ENCODE measurements at places on chromosomes 1 and 21. TPM values are rescaled to one million over a fixed set of nuclear protein-coding genes. Genes with fewer than 3 reads are reported as not detected.
A peak's percentile ranks its signal among the peaks of the same experiment; 100 is the strongest.

DNA sequence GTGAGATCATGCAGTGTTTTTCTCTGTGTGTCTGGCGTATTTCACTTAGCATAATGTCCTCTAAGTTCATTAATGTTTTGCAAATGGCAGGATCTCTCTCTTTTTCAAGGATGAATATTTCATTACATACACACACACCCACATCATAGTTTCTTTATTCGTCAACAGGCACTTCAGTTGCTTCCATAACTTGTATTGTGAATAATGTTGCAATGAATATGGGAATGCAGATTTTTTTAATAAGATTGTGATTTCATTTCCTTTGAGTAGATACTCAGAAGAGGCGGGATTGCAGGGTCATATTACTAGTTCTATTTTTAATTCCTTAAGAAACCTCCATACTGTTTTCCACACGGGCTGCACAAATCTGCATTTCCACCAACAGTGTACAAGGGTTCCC, 134.0 kb downstream of the CLEC20A start:
- 0 out of 2 replicates have a peak, but pooled peaks cover 6% of the 10 kb centered on the region for H3K4me1 ChIP-seq
- no peaks in the 10 kb centered on the region for H3K27me3 ChIP-seq
- no peak overlapping the region for H3K4me3 ChIP-seq
- H3K36me3 ChIP-seq = no peaks in the 10 kb centered on the region

- no peaks in the 10 kb centered on the region for H3K36me3 ChIP-seq
- no peaks in the 10 kb centered on the region for H3K4me1 ChIP-seq
- DNase-seq = no peak
- H3K27ac ChIP-seq = no peak overlapping the region
- H3K4me3 ChIP-seq = no peak overlapping the region
These were observed 63.5 kb upstream of the DIRAS3 start for GRCh38 chr1:68113966-68114365.

DNA sequence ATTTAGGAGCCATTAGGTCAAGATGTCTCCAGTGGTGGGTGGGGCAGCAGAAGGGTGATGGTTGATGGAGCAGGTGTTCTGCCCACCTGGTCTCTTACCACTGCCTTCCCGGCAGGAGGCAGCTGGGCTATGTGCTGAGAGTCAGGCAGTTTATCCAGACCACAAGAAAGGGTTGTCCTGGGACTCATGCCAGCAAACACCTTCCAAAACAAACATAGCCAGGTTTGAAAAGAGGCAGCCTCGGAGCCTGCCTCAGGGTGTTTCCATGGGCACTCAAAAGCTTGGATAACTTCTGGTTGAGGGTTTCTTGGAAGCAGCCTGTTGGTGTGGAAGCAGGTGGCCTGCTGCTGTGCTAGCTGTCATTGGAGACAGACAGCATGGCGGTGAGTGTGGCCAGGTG, 187.2 kb downstream of the PCP4 start:
- no peak for DNase-seq
- H3K4me3 ChIP-seq = no peak overlapping the region
- H3K27ac ChIP-seq = no peak overlapping the region
- H3K4me1 ChIP-seq = no peaks in the 10 kb centered on the region

DNA sequence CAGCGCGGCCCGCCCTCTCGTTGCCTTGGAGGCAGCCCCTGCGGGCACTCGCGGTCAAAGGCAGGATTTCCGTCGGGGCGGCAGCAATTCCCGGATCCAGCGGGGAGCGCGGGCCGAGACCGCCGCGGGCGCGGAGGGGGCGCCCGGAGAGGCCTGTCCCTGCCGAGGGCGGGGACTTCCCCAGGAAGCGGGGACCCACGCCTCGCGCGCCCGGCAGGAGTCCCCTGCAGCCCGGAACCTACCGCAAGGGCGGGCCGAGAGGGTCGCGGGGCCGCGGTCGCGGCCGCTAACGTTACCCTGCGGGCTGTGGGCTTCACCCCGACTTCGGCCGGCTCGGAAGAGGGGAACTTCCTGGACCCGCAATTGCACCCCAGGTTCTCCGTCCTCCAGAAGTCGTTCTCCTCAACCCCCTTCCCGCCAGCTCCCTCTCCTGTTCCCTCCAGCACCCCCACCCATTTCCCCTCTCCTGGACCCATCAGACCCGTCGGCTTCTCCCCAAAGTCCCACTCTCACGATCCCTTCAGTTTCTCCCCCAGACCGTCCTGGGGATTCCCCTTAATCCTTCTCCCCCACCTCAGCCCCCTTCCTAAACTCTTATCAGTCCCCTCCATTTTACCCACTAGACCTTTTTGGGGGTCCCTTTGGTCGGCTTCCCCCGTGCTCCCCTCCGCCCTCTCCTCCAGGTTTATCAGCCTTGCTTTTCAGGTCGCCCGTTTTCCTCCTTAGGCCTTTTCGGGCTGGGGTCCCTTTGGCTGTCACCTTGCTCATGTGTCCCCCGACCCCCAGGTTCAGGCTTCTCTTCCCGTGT, 604 bp downstream of the FGR start:
- H3K27ac ChIP-seq = no peak overlapping the region
- peaks cover 43% of the 10 kb centered on the region for H3K27me3 ChIP-seq
- peak overlapping the region; percentile 70 for H3K4me3 ChIP-seq
- peaks cover 8% of the 10 kb centered on the region for H3K4me1 ChIP-seq
- no peaks in the 10 kb centered on the region for H3K36me3 ChIP-seq
- DNase-seq = peak; percentile 61

The SPRR5 gene
- total RNA-seq = not detected
